T-helper 2 cell treated with Interferon-gamma antibody and Interleukin-4, amounts not matched to agents 5 μg/mL and 100 μg/mL, for 36 hours (primary cell): ENCODE measurements at places on chromosomes 12 and 14.
A peak's percentile ranks its signal among the peaks of the same experiment; 100 is the strongest.

DNA sequence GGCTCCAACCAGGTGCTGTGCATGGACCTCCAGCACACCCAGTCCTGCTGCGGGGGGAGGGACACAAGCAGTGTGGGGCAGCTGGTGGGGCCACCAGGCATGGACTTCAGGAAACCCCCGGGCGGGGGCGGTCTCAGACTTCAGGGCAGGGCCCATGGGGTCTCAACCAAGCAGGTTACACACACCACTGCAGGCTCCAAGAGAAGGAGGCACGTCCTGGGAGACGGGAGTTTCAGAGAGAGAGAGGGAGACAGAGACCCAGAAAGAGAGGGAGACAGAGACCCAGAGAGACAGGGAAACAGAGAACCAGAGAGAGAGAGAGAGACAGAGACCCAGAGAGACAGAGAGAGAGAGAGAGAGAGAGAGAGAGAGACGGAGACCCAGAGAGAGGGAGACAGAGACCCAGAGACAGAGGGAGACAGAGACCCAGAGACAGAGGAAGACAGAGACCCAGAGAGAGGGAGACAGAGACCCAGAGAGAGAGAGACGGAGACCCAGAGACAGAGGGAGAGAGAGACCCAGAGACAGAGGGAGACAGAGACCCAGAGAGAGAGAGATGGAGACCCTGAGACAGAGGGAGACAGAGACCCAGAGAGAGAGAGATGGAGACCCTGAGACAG lies 128.9 kb downstream of the NCOR2 start:
- H3K27ac ChIP-seq, result no peak overlapping the region
- peaks cover 6% of the 10 kb centered on the region for H3K36me3 ChIP-seq
- H3K27me3 ChIP-seq, result no peaks in the 10 kb centered on the region
- H3K4me1 ChIP-seq, result peaks cover 2% of the 10 kb centered on the region
- no peak overlapping the region for H3K4me3 ChIP-seq
- DNase-seq, result no peak

DNA sequence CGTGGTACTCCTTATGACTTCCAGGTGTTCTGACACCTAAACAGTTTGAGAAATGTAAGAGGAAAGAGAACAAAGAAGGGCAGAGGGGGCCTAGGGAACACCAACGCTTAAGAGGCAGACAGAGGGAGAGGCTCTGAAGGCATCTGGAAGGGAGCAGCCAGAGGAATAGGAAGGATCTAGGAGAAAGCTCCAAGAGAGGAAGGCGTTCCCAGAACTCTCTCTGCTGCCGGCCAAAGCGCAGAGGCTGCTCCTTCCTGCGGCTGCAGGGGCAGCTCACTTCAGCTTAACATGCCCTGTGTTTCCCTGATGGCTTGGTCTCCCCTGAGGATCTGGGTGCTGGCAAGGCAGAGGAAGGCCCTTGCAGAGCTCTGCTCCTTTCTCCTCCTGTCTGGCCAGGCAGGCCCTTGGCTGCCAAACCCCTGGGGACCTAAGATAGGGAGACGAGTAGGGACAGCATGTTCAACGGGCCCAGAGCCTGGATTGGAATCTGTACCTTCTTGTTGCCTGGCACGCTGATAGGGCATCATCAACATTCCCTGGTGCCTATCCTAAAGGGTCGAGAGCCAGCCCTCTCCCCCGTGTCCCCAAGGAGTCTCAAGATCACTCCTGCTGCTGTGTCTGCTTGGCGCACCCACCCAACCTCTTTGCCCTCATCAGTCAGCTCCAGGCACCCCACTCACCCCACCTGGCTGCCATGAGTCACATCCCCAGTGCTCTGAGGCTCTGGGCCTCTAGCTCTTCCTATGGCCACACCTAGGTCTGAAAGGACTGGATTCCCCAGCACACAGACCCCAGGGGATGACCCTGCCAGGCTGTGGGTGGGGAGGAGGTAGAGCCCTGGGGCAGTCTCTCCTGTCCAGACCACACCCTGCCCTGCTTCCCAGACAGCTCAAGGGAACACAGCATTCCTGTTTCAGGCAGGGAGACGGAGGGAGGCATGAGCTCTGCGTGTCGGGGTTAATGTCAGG lies 45.6 kb downstream of the LTBP2 start:
- H3K4me1 ChIP-seq, result no peaks in the 10 kb centered on the region
- DNase-seq, result no peak
- H3K4me3 ChIP-seq, result no peak overlapping the region

DNA sequence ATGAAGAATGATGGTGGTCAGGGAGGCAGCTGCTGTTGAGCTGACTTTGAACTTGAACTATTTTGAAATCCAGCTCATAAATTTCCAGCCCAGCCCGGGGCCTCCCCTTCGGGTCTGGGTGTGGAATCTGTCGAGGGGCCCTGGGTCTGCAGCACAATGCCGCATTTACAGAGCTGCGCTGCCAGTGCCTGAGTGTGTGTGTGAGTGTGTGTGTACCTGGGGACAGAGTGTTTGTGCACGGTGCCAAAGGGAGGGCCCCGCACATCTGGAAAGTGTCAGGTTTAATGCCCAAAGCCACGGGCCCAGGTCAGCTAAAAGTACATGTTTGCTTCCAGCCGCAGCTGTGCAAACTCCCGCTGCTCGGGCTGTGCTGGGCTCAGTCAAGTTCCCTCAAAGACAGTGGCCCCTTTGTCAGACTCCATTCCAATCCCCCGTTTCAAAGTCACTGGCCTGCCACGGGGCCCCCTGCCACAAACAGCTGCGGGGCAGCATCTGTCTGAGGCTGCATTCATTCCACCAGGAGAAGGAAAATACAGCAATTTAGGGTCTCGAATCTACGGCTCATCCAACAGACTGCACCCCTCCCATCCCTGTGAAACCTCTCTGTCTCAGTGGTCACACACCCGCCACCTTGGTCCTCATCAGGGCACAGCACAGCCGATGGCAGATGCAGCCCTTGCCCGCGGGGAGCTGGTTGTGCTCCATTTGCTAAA lies 16.3 kb upstream of the RFLNA start:
- no peaks in the 10 kb centered on the region for H3K36me3 ChIP-seq
- peaks cover under 1% of the 10 kb centered on the region for H3K4me1 ChIP-seq
- no peak overlapping the region for H3K4me3 ChIP-seq
- no peak overlapping the region for H3K27ac ChIP-seq
- peaks cover 10% of the 10 kb centered on the region for H3K27me3 ChIP-seq
- no peak for DNase-seq

DNA sequence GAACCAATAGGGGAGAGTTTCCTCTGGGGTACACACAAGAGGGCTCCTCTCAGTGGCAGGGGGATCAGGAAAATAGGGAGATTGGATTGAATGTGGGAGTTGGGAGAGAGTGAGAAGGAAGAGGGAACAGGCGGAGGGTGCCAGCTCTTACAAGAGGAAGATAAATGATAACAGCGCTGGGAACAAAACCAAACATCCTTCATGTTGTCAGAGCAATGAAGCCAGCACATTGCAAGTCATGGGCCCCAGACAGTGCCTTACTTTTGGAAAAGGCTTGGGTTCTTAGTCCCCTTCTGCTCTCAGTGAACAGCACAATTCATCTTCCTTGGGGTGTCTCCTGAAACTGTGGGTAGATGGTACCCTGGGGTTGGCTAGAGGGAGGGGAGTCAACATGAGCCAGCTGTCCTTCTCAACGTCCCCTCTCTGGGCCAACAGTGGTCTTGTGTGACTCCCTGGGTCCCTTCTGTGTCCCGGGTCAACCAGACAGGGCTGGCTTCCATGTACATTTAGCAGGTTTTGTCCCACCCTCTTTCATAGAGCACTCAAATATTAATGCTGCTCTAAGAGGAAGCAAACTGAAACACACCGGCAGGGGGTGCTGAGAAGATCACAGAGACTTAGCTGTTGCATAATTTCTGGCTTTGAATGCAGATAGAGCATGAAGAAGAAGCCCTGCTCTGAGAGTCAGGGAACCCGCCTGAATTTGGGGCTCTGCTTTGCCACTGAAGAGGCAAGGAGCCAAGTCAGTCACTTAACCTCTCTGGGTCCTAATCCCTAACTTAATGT lies 138.5 kb downstream of the ESRRB start:
- DNase-seq, result no peak
- no peaks in the 10 kb centered on the region for H3K36me3 ChIP-seq
- H3K27me3 ChIP-seq, result peaks cover 5% of the 10 kb centered on the region
- H3K4me1 ChIP-seq, result no peaks in the 10 kb centered on the region
- H3K4me3 ChIP-seq, result no peak overlapping the region
- H3K27ac ChIP-seq, result no peak overlapping the region

DNA sequence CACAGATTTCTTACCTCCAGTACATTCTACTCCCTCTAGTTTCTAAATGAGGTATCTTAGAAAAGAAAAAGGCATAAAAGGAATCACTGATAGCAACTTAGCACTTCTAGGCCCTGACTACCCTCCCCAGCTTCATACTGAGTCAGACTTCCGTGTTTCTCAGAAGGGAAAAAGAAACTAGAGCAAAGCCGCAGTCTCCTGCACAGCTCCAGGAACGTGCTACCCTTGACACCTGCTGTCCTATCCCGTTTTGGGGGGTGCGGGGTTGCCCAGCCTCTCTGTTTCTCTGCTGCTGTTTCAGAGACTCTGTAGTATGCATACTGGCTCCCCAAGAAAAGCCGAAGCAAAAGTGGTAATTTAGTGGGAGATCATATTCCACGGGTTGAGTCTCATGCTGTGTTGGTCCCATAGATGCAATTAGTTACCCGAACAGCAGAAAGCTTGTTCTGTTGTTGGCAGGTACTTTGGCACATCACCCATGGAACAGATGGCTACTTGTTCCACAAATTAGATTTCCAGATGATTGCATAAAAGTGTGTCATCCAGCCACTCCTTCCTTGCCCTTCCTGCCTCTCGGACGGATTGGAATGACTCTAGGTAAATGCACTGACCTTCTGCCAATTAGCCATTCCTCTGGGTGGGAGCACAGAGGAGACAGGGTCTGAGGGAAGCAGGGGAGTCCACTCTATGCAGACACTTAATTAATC lies 438.1 kb downstream of the FUT8 start:
- H3K36me3 ChIP-seq, result peaks cover 54% of the 10 kb centered on the region
- peaks cover 50% of the 10 kb centered on the region for H3K4me1 ChIP-seq
- peak; percentile 69 for DNase-seq
- no peaks in the 10 kb centered on the region for H3K27me3 ChIP-seq
- peak overlapping the region; percentile 91 for H3K27ac ChIP-seq
- H3K4me3 ChIP-seq, result peak overlapping the region; percentile 65
